ENCODE measurements at places on chromosomes 3 and 15.

DNA sequence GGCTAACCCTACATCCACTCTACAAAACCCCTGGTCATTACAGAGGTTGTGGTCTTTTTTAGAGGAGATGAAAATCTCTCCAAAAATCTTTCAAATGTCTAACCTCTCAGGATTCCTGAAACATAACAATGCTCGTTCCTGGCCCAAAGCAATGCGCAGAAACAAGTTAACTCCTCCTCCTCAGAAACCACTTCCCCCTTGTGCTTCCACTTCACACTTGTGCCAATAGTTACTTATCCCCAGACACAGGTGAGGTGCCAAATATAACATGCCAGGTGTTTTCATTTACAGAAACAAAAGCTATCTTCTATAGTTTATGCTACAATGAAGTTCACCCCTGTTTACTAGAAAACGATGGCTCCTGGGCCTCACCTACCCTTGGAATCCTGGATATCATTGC is 6.2 kb downstream of the NDUFAF1 start:
- DNase-seq, result no peak

DNA sequence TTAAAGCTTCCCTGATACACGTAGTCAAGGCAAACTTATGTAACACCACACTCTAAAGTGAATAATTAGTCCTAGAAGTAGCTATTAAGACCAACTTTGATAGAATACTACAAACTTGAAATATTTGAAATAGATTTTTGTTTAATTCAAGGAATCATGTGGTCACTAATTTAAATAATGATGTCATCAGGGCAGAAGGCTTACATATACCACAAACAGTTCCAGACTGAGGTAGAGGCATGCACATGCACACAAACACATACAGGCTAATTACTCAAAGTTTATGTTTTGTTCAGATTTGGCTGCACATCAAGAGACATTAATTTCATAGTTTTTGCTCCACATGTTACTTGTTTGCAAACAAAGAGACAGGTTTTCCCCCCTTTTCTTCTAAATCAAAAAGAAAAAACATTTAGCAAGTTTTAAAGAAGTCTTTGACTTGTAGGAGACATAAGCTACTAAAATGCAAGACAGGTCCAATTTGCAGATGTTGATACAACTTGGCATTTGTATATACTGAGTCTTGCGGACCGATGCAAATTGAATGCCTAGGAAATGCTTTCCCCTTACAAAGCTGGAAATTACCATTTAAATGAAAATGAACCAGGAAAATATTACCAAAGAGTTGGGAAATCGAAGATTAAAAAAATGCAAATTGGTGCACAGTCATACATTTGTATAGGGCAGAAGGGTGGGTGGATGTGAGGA is 594.8 kb downstream of the MAGI1 start:
- DNase-seq, result no peak

DNA sequence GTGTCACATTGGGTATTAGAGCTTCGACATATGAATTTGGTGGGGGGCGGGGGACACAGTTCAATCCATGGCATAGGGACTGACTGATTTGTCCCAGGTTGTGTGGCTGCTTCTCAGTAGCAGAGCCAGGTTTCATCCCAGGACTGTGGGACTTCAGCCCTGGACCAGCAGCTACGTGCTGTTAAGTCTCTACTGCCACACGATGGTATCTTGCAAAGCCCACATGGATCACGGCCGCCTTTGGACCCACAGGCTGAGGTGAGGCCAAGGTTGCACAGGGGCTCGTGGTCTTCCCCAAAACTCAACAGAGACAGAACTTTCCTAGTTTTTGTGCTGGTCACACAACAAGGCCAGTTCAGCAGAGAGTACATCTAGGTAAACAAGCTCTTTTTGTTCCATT is 97.4 kb downstream of the LRRK1 start:
- no peak for DNase-seq

DNA sequence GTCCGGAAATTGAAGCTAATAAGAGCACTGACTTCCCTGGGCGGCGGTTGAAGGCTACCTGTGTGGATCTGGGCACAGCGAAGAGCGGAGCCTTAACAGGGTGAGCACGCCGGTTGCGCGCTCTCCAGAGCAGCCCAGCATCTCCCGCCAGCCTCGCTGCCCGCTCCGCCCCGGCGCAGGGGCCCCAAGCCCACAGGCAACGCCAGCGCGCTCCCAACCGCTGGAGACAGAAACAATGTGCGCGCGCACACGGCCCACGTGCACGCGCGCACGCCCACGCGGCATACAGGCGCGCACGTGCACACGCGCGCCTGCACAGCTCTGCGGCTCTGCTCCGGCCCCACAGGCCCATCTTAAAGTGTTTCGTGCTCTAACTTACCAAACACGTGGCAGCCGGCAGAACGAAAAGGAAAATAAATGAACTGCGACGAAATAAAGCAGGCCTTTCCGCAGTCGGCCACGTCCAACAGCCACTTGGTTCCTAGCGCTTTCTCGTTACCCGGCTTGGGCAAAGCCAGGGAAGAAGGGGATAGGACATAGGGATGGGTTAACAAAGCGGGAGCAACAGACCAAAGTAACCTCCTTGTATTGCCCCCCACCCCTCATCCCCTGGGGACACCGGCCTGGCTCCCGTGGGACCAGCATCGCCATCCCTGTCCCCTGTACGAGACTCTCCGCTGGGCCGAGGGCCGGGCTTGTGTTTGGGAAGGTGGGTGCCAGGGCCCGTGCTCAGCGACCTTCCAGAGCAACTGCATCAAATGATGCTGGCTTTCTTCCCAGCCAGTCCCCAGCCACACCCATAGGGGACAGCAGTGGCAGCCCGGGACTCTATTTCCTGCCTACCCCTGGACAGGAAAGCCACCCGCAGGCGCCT is 203.7 kb downstream of the ABHD5 start:
- DNase-seq, result no peak

GRCh38 chr3:142434503-142434902 is 13.3 kb downstream of the XRN1 start:
- DNase-seq, result no peak

- no peak for DNase-seq
Observed at GRCh38 chr3:108241146-108241545, 18.9 kb upstream of the IFT57 start.

DNA sequence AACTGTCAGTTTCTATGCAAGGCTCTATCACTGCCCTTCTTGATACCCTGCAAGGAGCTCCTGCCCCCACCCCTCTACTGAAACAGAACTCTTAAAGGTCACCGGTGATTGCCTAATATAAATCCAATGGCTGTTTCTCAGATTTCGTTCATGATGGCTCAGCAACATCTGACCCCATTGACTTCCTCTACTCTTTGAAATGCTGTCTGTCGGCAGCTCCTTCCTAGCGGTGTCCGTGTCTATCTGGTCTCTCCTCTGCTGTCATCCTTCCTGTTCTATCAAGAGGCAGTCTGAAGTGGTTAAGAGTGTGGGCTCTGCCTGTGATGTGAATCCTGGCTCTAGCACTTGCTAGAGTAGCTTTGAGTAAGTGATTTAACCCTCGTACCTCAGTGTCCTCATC is 5.5 kb downstream of the TMEM266 start:
- DNase-seq, result no peak

GRCh38 chr3:184031187-184031792 is at the start of gene HTR3D:
TSS of gene HTR3D (plus strand) at chr3:184031742. CDS start at chr3:184031742, 0 bp downstream.
- no peak for DNase-seq

- DNase-seq, result no peak
Observed at GRCh38 chr3:12817343-12817710, 20.8 kb downstream of the CAND2 start.

GRCh38 chr15:40082195-40082883 is 26.3 kb downstream of the BMF start:
- DNase-seq, result no peak

DNA sequence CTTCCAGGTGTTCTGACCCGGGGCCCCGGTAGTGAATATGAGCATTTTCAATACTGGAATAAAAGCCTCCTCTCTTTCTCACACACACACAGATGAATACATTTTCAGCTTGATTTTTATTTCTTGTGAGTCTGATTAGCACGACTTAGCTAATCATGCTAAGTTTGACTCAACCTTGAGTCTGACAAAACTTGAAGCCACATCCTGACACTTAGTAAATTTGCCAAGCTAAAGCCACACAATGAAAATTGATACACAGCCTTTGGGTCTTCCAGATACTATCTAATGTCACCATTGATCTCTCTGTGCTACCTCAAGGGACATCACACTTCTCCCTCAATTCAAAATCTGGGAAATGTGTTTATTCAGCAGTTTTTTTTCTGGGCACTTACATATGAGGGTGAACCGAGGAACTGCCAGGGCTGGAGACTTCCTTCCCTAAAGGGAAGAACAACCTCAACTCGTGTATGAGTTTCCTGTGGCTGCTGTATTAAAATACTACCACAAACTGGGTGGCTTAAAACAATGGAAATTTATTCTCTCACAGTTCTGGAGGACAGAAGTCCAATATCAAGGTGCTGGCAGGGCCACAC is 18.6 kb downstream of the TMEM266 start:
- DNase-seq, result no peak

- DNase-seq, result peak; percentile 28
Observed at GRCh38 chr15:59917504-59918157, 86.5 kb upstream of the FOXB1 start.

GRCh38 chr15:75156326-75157215 is 45.1 kb upstream of the C15orf39 start:
- DNase-seq, result no peak

DNA sequence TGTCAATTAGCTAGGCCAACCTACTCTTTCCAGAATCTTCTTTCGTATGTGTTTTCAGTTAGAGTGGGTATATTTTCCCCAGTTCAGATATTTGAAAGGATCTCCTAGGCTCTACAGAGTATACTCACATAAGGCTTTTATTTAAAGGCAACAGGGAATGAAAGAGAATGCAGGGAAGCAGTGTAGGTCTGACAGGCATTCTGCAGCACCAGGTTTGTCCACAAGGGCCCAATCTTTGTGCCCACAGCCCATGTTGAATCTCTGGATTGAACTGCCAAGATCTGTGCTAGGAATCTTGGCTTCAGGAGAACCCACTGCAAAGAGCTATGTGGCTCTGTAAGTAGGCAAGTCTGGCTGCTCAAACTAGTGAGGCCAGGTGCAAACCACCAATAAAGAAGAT is 24.2 kb upstream of the GALNT15 start:
- no peak for DNase-seq

- no peak for DNase-seq
Observed at GRCh38 chr3:32994045-32994444, 42.6 kb downstream of the CCR4 start.

- DNase-seq, result no peak
Observed at GRCh38 chr3:129961141-129961541, 13.4 kb upstream of the TRH start.

DNA sequence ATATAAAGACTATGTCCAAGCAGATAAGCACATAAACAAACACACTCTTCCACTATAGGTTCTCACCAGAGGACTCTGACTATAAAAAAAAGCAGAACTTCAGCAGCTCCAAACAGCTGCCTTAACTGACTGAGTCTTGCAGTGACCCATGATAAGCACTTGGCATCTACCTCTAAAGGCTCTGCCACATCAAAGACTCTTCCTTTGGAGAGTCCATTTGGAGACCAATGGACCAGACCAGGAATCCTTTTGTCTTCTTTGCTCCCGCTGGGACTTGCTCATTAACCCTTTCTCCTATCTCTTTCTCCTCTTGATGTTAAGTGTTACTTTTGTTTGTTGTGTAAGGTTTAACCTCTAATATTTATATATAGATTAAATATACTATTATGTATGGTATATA is 424.1 kb downstream of the RSL24D1 start:
- DNase-seq, result no peak

DNA sequence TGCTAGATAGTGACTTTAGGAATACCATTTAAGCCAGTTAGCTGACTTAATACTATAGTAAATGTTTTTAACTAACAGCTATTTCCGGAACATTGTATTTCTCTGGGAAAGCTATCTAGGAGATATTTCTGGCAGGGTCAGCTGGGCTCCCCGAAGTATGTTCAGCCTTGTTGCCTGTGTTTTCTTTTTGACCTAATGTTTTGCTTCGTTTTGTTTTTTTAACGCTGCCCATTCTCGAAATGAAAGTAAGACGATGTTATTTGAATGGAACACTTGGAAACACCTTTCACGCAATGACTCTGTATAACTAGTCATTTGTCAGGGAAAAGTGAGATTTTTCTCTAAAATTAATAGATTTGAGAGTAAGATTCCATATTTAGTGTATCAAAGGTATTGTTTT is 702.9 kb upstream of the NAALADL2 start:
- DNase-seq, result no peak

GRCh38 chr15:25543196-25543595 is 104.4 kb upstream of the UBE3A start:
- DNase-seq, result no peak

GRCh38 chr15:95226835-95227234 is 995.5 kb downstream of the MCTP2 start:
- no peak for DNase-seq

DNA sequence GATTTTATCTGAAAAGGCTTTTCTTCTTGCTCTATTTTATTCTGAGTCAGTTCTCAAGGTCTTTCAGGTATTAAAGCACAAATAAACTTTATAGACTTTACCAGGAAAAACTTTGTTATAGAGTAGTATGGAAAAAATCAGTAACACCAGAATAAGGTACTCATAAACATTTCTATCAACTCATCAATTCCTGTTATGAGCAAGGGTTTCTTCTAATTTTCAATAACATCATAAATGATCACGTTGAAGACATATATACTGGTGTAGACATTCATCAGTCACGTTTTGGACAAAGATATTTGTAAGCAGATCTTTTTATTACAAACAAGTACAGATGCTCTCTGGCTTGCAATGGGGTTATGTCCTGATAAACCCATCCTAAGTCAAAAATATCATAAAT is 9.6 kb upstream of the HDC start:
- no peak for DNase-seq

DNA sequence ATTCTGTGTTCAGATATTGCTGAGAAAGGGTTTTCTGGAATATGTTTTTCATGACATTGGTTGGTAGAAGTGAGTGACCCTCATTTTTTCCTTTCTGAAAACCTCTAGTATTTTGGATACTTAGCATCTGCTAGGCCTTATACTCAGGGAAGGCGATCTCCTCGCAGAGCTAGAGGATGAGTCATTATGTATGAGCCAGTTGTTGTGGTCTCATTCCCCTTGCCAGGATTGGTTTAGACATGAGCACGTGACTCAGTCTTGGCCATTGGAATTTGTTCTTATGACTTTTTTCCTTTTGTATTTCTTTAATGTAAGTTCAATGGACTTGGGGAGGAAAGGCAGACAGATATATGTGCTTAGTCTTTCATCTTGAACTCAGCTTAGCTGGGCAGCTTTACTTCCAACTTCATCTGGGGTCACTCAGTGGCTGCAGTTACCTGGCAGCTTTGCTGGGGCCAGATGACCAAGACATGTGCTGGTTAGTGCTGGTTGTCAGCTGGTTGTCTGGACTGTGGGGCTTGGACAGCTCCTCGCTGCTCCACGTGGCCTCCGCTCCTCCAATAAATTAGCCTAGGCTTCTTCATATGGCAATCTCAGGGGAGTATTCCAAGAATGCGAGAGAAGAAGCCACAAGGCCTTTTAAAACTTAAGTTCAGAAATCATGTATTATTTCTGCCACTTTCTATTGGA is 207.5 kb downstream of the IL20RB start:
- DNase-seq, result no peak

Data from stimulated activated CD8-positive, alpha-beta memory T cell treated with anti-CD3 and anti-CD28 coated beads, Interleukin-4, amount 100 ng/mL, for 4 hours (primary cell).